ENCODE measurements at places on chromosomes 6 and 20. TPM values are rescaled to one million over a fixed set of nuclear protein-coding genes. Genes with fewer than 3 reads are reported as not detected.

The SLC22A2 gene
- polyA plus RNA-seq = 15.0 TPM

The GTPBP2 gene
- 62.0 TPM for polyA plus RNA-seq

The DSTN gene
- 349 TPM for polyA plus RNA-seq

The VGLL2 gene
- polyA plus RNA-seq = not detected

The AGPAT4 gene
- 18.7 TPM for polyA plus RNA-seq

- DNase-seq = no peak
Measured at GRCh38 chr6:143490244-143490643, 21.3 kb downstream of the FUCA2 start.

DNA sequence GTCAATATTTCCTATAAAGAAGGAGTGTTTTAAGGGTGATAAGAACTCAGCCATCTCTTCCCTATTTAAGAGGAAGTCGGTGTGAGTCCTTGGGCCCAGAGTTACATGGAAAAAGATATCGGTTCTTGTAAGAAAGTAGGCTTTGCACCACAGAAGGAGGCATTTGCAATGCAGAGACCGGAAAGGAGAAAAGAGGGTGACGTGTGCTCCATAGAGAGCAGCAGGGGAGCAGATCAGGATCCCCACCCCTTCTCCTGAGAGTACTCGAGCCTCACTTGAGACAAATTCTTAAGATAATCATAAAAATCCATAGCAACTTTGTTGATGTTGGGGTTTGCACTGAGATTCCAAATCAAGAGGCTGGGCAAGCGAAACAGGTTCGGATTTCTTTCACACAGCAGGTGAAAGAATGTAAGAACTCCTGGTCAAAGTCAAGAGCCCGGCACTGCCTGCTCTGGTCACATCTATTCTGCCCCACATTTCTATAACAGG, 27.8 kb downstream of the FOXA2 start:
- no peak for DNase-seq

- no peak for DNase-seq
Measured at GRCh38 chr20:44393608-44394451, 38.3 kb downstream of the HNF4A start.

GRCh38 chr20:36631646-36632045, 14.3 kb downstream of the SLA2 start:
- no peak for DNase-seq

DNA sequence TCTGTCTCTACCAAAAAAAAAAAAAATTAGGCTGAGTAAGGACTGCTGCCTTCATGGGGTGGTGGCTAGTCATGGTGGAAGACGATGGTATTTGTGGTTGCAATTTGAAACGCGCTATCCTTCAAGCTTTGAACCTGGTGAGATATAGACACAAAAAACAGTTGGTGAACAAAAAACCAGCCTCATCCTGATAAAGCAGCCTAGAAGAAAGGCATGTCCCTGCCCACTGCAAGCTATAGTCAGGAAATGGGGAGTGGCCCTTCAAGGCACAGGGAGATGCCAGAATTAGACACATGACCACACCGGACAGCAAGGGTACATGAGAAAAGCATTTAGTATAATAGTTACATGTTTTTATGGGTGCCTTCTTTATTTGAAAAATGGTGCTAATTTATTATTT, 193.6 kb downstream of the NFATC2 start:
- no peak for DNase-seq

GRCh38 chr20:21505810-21506530, 7.9 kb downstream of the NKX2-2 start:
- peak; percentile 60 for DNase-seq

DNA sequence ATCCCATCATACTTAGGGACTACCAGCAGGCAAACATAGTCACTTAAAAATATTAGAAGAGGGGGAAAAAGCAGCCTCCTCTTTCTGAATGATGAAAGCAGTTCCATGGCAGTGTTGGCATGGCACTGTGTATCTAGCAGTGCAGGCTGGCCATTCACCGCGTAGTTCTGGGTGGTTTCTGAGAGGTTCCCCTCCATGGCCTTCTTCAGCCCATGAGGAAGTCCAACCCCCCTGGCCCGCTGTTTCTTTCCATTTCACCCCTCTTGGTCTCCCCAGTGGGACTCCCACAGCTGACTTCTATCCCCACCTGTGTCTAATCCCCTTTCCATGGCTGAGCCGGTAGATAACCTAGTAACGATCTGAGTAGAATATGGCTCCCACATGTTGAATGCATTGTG, 17.0 kb downstream of the PPARD start:
- DNase-seq = no peak

Measured in renal cortex interstitium (tissue), 15 donors.